ENCODE measurements at places on chromosomes 7 and 10.

DNA sequence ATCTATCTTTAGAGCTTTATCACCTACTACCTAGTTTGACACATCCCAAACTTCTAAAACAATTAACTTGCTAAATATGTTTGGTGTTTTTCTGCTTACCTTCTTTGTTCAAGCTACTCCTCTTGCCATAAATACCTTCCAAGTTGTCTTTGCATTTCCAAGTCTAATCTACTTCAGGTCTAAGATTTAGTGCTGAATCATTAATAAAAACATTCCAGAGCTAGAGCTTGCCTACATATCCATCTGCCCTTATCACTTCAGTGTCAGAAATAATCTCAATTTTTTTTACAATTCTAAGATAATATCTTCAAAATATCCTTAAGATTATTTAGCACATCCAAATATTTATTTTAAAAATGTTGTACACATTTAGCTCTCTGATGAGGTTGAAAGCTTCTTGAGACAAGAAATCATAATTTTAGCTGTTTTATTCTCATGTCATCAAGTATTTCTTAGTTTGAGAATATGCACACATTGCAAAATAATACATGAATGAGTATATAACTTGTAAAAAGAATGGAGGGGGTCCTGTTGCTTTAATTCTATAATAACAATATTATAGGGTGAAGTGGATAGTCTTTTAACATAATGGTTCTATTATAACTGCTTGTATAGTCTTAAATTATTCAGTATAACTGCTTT, 466.3 kb downstream of the SEMA3D start:
- peak; percentile 23 for DNase-seq

- peak; percentile 34 for DNase-seq
Measured at GRCh38 chr10:132209130-132209529, 22.4 kb downstream of the DPYSL4 start.

DNA sequence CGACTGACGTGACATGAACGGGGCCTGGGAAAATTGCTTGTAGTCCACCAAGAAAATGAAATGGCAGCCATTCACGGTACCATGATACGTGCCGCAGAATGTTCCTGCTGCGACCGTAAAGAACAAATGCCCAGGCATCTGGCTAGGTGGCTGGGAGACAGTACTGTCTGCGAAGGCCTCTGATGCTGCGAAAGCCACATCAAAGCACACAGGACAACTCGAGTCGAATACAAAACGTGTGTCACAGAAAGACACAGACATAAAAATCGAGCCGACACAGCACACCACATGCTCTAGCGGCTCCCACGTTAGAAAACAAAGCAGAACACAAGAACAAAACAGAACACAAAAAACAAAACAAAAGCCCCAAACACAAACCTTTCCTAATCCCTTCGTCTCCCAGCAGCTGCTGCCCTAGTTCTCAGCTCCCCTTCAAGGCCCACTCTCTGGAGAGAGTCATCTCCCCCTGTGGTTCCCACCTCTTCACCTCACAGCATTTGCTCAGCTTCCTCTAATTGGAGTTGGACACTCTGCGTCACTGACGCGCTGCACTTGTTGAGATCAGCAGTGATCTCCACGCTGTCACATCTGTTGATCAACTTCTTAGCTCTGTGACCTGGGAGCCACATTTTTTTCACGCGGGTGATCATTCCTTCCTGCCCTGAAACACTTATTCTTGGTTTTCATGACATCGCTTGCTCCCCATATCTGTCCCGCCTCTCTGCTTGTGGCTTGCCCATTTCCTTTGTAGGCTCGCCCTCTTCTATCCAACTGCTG, 112.2 kb downstream of the CLEC2L start:
- no peak for DNase-seq

DNA sequence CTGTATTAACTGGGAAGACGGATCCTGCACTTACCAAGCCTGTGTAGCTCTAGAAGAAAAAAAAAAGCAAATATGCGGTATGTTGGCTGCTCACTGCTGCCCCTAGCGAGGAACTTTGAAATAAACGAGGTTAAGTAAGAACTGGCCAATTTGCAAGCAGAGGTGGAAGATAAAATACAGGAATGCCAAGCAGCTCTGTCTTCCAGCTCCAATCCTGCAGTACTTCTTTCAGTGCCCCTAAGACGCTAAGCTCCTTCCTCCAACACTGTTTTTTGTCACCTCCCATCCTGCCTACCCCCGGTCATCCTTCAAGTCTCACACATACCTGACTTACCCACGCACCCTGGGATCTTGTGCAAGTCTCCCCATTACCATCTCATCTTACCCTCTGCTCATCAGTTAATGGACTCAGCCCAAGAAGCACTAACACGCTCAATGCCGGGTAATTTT, 809 bp downstream of the C10orf143 start:
- peak; percentile 84 for DNase-seq
